Ascending aorta (tissue), 2 donors: ENCODE measurements at places on chromosomes 6 and 20. TPM values are rescaled to one million over a fixed set of nuclear protein-coding genes. Genes with fewer than 3 reads are reported as not detected.

- DNase-seq = no peak
Observed at GRCh38 chr20:56826306-56826704, 197.2 kb downstream of the TFAP2C start.

- peak; percentile 64 for DNase-seq
Observed at GRCh38 chr6:127186889-127187288, 68.4 kb downstream of the RSPO3 start.

DNA sequence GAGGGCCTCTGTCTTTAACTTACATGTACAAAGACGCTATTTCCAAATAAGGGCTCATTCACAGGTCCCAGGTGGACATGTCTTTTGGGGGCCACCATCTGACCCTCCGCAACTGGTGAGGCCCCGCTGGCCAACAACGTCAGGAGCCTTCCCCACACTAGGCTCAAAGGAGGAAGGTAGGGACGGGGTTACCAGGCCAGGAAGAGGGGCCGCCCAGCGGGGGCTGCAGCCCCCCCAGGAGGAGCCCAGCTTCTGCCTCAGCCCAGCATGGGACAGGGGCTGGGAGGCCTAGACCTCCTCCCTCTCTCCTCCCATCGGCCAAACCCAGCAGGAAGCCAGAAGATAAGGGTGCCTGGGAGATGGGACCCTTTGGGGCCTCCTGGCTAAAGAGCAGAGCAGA, 142.7 kb downstream of the TAF4 start:
- no peak for DNase-seq

GRCh38 chr6:111769365-111770152, 103.7 kb downstream of the FYN start:
- no peak for DNase-seq

GRCh38 chr6:161924516-161925116, 650.8 kb upstream of the AGPAT4 start:
- no peak for DNase-seq

DNA sequence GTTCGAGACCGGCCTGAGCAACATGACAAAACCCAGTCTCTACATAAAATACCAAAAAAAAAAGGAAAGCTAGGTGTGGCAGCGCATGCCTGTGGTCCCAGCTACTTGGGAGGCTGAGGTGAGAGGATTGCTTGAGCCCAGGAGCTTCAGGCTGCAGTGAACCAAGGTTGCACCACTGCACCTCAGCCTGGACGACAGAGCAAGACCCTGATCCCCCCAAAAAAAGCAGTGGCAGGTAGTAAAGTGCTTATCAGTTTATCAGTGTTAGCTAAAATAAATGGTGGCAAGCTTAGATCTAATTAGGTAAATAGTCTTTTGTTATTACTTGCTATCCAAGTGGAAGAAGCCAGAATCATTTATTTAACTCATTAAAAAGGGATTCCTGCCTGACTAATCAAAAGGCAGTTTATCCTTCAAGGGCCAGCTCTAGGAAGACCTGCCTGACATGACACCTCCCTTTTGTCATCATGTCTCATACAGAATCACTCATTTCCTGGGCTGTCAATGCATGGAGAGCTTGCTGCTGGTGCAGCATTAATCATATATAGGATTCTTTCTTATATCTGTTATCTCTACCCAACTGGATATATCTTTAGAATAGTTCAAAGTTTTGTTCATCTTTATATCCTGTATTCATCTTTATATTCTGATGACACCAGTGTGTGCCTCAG, 9.6 kb downstream of the DSTN start:
- DNase-seq = no peak

DNA sequence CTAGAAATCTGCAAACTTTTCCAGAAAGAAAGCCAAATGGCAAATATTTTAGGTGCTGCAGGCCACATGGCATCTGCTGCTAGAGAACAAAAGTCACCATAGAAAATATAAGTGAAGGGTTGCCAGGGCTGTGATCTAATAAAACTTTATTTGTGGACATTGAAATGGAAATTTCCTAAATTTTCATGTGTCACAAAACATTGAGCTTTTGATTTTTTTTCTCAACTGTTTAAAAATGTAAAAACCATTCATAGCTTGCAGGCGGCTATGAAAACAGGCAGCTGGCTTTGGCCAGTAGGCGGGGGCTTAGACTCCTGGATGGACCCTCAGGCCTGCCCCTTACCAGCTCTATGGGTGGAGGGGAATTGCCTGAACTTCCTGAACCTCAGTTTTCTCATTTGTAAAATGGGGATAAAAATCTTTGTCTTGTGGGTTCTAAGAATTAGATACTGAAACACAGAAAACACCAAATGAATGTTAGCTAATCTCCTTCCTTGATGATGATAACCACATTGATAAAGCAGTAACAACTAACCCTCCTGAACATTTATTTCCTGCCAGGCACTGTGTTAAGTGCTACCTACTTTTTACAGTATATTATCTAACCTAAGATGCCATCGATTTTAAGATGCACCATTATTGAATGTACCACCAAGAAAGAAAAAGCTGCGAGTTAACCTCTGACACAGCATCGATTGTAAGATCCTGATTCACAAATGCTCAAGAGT, 85.5 kb downstream of the SLC22A23 start:
- no peak for DNase-seq

GRCh38 chr6:150664091-150664490, 64.4 kb downstream of the PLEKHG1 start:
- DNase-seq = no peak

DNA sequence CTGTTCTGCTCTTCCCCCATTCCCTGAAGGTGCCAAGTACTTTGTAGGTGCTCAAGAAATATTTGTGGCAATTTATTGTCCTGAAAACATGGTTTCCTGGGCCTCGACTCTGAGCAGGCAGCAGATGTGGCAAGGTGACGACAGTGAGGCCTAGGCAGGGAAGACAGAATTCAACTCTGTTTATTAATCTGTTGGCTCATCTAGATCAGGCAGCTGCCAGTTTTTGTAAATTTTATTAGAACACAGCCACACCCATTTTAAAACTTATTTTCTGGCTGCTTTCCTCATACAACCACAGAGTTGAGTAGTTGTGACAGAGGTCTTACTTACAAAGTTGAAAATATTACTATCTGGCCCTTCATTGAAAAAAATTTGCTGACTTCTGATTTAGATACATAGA, 24.5 kb downstream of the MAPK14 start:
- DNase-seq = no peak

DNA sequence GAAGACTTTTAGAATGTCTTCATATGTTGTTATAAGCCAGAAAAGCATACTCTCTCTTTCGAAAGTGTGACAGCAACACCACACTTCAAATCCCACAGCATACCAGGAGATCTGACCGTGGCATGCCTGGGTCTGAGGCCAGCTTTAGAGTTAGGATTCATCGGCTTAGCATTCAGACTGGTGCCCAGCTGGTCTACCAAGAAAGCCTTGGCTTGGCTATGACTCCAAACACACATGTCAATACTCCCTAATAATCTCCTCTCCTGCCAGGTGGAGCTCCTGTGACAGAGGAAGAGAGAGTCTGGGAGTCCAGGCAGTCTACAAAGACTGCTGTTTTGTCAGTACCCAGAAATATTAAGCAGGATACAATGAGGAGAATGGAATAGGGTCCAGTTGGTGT, 77.1 kb upstream of the MAN1A1 start:
- DNase-seq = no peak

DNA sequence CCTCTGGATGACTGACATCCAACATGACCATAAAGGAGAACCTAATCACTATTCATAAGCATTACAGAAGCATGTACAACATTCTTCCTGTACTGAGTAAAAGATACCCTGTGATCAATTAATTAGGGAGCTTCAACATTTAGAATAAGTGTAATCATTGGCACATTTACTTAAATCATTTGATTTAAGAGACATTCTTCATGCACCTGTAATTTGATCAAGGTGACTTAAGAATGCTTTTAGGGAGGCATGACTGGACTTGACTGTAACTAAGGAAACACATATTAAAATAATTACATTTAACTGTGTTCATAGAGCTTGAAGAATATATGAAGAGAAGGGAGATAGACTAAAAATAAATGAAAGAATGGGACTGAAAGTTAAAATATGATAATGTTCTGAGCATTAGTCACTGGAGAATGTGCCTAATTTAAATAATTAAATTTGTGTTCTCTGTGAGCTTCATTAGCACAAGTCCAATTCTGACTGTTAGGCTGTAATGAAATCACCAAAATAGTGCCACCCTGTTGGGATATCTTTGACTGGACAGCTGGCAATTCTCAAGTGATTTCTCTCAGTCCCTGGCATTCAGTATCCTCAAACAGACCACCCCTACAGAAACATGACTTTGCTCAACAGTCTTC, 295.5 kb upstream of the ADGRB3 start:
- no peak for DNase-seq

- DNase-seq = no peak
Observed at GRCh38 chr6:39911513-39912125, 22.6 kb downstream of the MOCS1 start.

DNA sequence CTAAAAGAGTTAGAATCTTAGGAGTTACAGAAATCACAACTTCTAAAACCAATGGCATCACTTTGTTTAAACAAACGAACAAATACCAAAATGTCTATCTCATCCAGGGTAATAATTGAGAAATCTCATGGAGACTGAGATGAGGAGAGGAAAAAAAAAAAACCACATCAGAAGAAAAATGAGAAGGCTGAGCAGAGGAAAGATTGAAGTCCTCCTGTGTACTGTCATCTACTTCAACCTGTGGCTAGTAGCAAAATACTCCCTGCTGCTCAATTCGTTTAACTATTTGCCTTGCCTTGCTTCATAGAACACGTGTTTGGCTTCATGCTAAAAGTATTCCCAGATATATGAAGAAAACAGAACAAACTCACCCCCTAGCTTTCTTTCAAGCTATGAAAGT, 143.7 kb downstream of the PDE10A start:
- no peak for DNase-seq

GRCh38 chr6:21946298-21946783, 350.5 kb downstream of the PRL start:
- DNase-seq = no peak

GRCh38 chr6:89411145-89412070, 665 bp downstream of the RRAGD start:
- peak; percentile 69 for DNase-seq

DNA sequence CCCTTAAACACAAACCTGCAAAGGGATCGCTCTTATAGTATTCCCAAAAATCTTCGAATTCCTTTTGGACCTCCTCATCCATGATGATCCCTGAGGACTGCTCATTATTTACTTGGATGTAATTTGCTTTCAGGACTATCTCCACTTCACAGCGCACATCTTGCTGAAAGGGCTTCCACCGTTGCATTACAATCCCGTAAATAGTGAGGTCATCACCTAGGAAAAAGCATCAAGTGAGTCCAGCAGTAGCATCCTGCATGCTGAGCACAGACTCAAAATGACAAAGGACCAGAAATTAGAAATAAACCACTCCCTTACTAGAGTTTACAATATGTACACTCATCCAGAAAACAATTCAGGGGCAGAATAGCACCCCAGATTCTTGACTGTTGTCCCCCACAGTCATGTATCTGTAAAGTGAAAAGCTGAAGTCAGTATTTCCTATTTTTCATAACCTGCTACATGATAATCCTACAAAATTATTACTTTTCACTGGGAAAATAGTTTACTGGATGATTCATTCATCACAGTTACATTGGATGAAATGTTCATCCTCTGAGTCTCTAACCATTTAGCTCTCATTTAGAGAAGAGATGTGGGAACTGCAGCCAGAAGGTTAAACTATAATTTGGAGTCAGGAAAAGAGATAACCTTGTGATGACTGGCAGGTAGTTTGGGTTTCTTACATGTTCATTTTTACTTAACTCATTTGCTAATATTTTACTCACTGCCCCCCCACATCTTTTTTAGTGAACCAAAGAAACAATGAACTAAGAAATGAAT, 17.2 kb downstream of the MCM9 start:
- DNase-seq = no peak

GRCh38 chr6:45094831-45095230, 233.3 kb upstream of the RUNX2 start:
- DNase-seq = no peak

DNA sequence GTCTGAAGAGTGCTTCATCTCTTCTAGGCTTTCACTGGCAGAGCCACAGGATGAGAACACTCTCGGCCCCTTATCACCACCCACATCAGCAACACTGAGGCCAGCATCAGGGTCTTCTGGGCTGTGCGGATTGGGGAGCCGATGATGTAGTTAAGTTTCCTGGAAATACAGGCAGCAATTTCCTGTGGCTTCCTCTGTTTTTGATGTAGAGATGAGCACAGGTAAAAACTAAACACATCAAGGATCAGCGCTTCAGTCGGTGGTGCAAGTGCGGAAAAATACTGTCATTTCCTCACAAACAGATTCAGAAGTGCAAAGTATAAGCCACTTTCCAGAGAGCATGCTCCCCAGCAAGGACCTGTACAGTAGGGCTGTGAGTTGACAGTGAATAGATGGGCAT, 62.6 kb downstream of the BACH2 start:
- no peak for DNase-seq

DNA sequence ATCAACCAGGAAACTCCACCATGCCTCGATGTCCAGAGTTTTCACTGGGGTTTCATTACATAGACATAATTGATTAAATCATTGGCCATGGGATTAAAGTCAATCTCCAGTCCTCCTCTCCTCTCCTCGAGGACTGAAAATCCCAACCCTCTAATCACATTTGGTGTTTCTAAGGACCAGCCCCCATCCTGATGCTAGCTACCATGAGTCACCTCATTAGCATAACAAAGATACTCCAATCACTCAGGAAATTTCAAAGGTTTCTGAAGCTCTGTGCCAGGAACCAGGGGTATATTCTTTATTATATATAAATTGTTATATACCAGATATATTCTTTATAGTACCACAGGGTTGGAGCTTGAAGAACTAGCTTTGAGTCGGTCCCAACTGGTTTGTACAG, 212.9 kb upstream of the PRND start:
- DNase-seq = no peak

DNA sequence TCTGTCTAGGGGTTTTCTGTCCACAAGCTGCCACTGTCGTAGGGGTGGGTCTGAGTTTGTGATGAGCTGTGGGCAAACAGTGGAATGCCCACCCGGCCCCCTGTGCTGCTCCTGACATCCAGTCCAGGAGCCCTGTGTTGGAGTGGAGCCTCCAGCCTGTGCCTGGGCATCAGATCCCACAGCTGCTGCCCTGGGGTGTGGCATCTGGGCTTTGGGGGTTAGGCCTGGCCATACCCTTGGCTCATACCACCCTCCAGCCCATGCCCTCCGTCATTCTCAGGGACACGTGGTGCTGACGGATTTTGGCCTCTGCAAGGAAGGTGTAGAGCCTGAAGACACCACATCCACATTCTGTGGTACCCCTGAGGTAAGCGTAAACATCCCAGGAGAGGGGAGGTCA, 12.9 kb downstream of the SGK2 start:
- DNase-seq = no peak

Gene GSTA3
- total RNA-seq = not detected

Gene BMP6
- total RNA-seq = 16.0 TPM

Gene CAP2
- 7.1 TPM for total RNA-seq

Gene PSORS1C2
- total RNA-seq = 5.2 TPM

Gene FKBP1C
- total RNA-seq = not detected

Gene MLN
- total RNA-seq = not detected

Gene RSPH4A
- total RNA-seq = 17.9 TPM
